ENCODE measurements at places on chromosomes 6 and 20.
A peak's percentile ranks its signal among the peaks of the same experiment; 100 is the strongest.

GRCh38 chr6:117463762-117464665 lies 18.5 kb upstream of the DCBLD1 start:
- H3K27me3 ChIP-seq, result peaks cover 52% of the 10 kb centered on the region
- H3K4me3 ChIP-seq, result no peak overlapping the region
- no peaks in the 10 kb centered on the region for H3K4me1 ChIP-seq
- no peak overlapping the region for H3K27ac ChIP-seq
- no peaks in the 10 kb centered on the region for H3K36me3 ChIP-seq

GRCh38 chr20:3797226-3797545 lies 1.1 kb downstream of the CDC25B start:
- H3K4me1 ChIP-seq, result peaks cover 44% of the 10 kb centered on the region
- H3K4me3 ChIP-seq, result peak overlapping the region; percentile 92
- no peak for DNase-seq
- H3K27ac ChIP-seq, result peak overlapping the region; percentile 91
- H3K36me3 ChIP-seq, result peaks cover 2% of the 10 kb centered on the region
- no peaks in the 10 kb centered on the region for H3K27me3 ChIP-seq

DNA sequence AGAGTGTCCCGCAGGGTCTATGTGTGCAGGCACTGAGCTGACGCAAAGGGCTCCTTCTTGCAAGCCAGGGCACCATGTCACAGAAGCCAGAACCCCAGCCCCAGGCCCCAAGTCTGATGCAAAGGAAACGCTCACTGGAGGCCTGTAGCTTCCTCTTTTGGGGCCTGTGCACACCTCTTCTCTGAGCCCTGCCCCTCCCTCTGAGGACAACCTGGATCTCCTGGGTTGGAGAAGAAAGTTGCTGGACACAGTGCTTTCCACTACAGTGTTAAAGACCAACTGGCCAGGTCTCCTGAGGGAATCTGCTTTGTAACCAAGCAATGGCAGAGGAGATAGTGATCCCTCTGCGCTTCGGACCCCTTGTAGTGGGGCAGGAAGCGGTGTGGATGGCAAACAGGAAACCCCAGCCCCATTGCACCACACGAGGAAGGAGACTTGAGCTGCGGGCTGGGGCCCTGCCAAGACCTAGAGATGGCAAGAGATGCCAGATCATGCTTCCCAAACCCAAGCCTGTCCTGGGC lies 90.0 kb downstream of the PRND start:
- H3K27ac ChIP-seq, result peak overlapping the region; percentile 100
- peak; percentile 80 for DNase-seq
- H3K4me1 ChIP-seq, result peaks cover 79% of the 10 kb centered on the region

DNA sequence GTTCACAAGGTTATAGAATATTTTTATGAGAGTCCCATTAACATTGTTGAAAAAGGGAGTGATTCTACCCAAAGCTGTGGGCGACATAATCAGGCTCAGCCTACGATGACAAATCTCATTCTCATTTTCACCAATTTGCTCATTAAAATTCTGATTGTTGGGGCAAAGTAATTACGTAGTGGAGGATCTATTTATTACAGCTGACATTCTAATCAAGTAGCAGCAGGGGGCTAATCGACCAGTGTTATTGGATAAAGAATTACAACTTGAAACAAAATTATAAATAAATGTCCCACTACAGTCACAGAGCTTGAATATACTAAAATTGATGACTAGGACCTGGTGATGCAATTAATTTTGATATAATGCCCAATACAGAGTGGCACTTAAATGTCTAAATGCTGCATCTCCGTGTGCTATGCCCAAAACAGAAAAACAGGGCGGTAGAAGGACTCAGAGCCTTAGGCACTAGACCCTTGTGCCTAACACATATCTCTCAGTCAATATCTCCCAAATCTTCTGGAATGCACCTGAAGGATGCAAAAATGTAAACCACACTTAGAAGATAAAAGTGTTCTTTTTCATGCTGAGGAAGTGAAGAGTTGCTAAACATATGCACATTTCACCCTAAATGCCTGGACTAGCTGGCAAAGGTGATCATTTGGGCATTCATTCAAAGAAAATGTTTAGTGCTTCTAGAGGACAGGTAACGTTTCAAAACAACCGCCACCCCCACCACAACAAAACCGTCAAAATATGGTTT lies 88.3 kb downstream of the CD24 start:
- peaks cover 4% of the 10 kb centered on the region for H3K4me1 ChIP-seq
- H3K36me3 ChIP-seq, result peaks cover 4% of the 10 kb centered on the region
- DNase-seq, result no peak
- H3K27me3 ChIP-seq, result no peaks in the 10 kb centered on the region
- H3K4me3 ChIP-seq, result no peak overlapping the region
- no peak overlapping the region for H3K27ac ChIP-seq

- DNase-seq, result no peak
- no peaks in the 10 kb centered on the region for H3K36me3 ChIP-seq
- H3K27me3 ChIP-seq, result no peaks in the 10 kb centered on the region
- peaks cover 38% of the 10 kb centered on the region for H3K4me1 ChIP-seq
- H3K27ac ChIP-seq, result no peak overlapping the region
Measured at GRCh38 chr20:19935842-19936241, 81.3 kb upstream of the NAA20 start.

DNA sequence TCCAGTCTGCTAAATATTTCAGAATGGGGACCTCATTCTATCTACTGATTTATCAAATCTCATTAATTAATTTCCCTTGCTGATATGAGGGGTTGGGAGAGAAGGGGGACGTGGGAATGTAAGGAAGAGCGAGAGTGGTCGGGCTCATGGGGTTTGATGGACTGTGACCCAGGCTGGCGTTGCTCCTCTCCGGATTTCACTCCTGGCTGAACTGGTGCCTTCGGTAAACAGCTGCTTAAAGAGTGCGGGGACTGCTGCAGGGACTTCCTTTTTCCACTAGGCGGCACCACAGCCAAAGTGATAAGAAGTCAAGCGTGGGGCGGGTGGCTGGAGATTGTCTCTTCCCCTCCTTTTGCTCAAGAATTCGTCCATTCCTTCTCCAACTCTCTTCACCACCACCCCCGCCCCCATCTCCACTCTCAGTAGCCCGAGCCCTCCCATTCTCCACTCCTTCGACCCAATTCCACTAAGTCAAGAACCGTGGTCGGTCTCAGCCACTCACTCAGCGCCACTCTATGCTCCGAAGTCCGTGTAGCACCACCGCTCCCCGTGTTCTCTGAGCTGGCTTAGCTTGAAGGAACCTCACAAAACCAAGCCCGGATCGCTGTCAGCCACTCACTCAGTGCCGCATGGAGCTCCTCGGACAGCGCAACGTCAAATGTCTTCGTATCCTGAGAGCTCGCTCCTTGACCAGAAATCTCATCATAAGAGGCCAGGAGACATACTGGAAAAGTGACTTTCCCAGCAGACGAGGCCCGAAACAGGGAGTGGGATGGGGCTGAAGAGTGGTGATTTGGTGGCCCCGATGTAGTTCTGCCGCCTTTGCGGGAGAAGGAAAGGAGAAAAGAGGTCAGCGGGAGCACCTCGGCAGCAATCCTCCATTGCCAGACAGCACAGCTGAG lies 9.7 kb downstream of the TRIM31 start:
- no peaks in the 10 kb centered on the region for H3K36me3 ChIP-seq
- DNase-seq, result peak; percentile 77
- H3K27me3 ChIP-seq, result peaks cover 75% of the 10 kb centered on the region
- peak overlapping the region; percentile 72 for H3K27ac ChIP-seq

- no peaks in the 10 kb centered on the region for H3K36me3 ChIP-seq
- no peaks in the 10 kb centered on the region for H3K27me3 ChIP-seq
Measured at GRCh38 chr6:25713824-25714223, 40.7 kb upstream of the SLC17A4 start.

GRCh38 chr6:5737460-5737859 lies 269.3 kb downstream of the NRN1 start:
- H3K27me3 ChIP-seq, result no peaks in the 10 kb centered on the region
- H3K36me3 ChIP-seq, result peaks cover 14% of the 10 kb centered on the region
- no peak for DNase-seq
- peaks cover 5% of the 10 kb centered on the region for H3K4me1 ChIP-seq

GRCh38 chr6:13431059-13431656 lies 56.2 kb downstream of the GFOD1 start:
- H3K27ac ChIP-seq, result peak overlapping the region; percentile 19
- no peaks in the 10 kb centered on the region for H3K36me3 ChIP-seq
- no peak overlapping the region for H3K4me3 ChIP-seq
- no peaks in the 10 kb centered on the region for H3K27me3 ChIP-seq
- H3K4me1 ChIP-seq, result peaks cover 76% of the 10 kb centered on the region

DNA sequence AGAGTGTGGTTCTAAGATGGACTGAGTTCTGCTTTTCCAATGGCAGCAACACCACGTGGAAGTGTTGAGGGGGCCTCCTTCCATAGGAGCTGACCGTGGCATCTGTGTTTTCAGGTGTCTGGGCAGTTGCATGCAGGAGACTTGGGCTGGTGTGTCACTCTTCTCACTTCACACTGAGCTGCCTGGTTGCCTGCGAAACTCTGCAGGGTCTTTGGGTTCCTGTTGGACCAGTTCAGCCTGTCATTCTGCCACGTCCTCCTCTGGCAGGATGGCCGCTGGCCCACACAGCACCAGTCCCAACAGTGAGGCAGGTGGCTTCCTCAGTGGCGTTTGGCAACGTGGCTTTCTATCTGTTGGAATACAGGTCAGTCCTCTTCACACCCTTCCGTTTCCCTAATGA lies 16.1 kb upstream of the UNC93A start:
- DNase-seq, result no peak
- H3K36me3 ChIP-seq, result no peaks in the 10 kb centered on the region
- H3K4me3 ChIP-seq, result no peak overlapping the region
- H3K4me1 ChIP-seq, result peaks cover 4% of the 10 kb centered on the region

- H3K4me3 ChIP-seq, result peak overlapping the region; percentile 85
- peaks cover 50% of the 10 kb centered on the region for H3K27me3 ChIP-seq
- peaks cover 5% of the 10 kb centered on the region for H3K36me3 ChIP-seq
- H3K27ac ChIP-seq, result no peak overlapping the region
- peak; percentile 29 for DNase-seq
Measured at GRCh38 chr6:27332692-27333641, 20.9 kb upstream of the POM121L2 start.

- no peak overlapping the region for H3K4me3 ChIP-seq
- no peaks in the 10 kb centered on the region for H3K36me3 ChIP-seq
- H3K27ac ChIP-seq, result no peak overlapping the region
- DNase-seq, result no peak
- no peaks in the 10 kb centered on the region for H3K4me1 ChIP-seq
Measured at GRCh38 chr6:148313488-148313887, 29.1 kb upstream of the SASH1 start.

DNA sequence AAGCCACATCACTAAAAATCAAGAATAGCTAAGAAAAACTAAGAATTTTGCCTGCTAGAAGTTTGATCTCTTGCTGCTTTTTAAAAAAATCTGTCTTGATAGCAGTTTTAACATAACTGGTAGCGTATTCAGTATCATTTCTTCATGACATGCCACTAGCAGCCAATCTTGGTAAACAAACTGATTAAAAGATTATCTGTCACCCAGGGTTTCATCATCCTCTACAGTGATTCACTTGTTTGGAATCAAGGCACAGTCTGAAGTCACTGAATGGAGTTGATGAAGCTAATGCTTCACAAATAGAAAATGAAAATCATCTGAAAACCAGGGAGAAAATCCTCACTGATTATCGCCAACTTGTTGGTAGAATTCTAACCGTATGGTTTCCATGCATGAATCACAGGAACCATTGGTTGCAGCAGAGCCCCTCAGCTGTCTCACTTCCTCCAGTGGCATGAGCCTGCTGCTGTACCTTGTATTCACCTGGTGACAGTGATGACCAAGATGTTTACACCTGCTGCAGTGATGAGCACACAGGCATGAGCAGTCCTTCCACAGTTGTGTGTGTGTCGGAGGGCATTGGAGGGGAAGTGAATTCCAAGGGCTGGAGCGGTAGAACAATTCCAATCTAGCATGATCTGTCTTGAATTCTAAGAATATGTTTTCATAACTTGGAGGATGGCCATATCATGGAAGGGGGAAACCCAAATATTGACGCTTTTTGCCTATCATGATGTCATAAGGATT lies 275.0 kb downstream of the KHDC1L start:
- no peaks in the 10 kb centered on the region for H3K36me3 ChIP-seq
- DNase-seq, result no peak
- peaks cover 8% of the 10 kb centered on the region for H3K4me1 ChIP-seq
- H3K4me3 ChIP-seq, result no peak overlapping the region
- H3K27ac ChIP-seq, result no peak overlapping the region

GRCh38 chr6:169868458-169868857 lies 117.0 kb downstream of the ERMARD start:
- H3K27ac ChIP-seq, result peak overlapping the region; percentile 97
- H3K27me3 ChIP-seq, result no peaks in the 10 kb centered on the region
- peak; percentile 61 for DNase-seq
- H3K4me3 ChIP-seq, result peak overlapping the region; percentile 73

GRCh38 chr6:16108921-16109658 lies 19.8 kb upstream of the MYLIP start:
- DNase-seq, result no peak
- H3K36me3 ChIP-seq, result no peaks in the 10 kb centered on the region

- H3K36me3 ChIP-seq, result no peaks in the 10 kb centered on the region
- no peaks in the 10 kb centered on the region for H3K4me1 ChIP-seq
- no peak overlapping the region for H3K27ac ChIP-seq
- H3K27me3 ChIP-seq, result peaks cover 23% of the 10 kb centered on the region
- no peak for DNase-seq
- H3K4me3 ChIP-seq, result no peak overlapping the region
Measured at GRCh38 chr6:90708206-90708737, 121.4 kb upstream of the MAP3K7 start.

DNA sequence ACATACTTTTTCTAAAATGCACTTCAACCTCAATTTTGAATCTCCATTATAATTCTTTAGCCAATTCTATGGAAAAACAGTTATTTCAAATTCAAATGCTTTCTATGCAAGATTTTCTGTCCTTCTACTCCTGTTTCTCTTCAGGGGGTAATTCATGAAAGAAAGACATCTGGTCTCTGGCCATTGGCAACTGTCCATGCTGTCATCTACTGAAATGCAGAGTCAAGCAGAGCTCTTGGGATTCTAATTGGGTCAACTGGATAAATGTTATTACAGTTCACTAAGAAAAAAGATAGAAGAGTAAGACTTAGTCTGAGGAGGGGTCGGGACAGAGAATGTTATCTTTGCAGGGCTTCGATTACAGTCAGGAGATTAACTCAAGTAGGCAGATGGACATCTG lies 22.0 kb upstream of the BMP5 start:
- no peak overlapping the region for H3K27ac ChIP-seq
- no peak for DNase-seq

GRCh38 chr6:26270903-26271667 lies 93.9 kb upstream of the BTN3A2 start:
- H3K27ac ChIP-seq, result peak overlapping the region; percentile 49
- H3K4me3 ChIP-seq, result no peak overlapping the region
- H3K4me1 ChIP-seq, result peaks cover 24% of the 10 kb centered on the region

DNA sequence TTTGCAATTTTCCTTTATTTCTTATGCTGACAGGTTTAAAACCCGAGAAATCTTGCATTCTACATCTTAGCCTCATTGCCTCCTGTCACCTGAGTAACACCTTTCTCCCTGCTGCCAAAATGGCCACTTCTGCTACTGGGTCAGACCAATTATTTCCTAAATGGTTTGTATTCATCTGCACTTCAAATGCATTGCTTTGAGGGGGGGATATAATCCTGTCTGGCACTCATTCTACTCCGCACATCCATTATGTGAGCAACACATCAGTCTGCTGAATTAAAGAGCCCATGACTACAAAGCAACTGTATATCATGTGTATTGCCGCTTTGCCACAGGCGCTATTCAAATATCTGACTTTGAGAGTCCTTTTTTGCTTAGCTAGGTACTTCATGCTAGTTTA lies 141.6 kb upstream of the TSHZ2 start:
- peaks cover 12% of the 10 kb centered on the region for H3K27me3 ChIP-seq
- H3K4me3 ChIP-seq, result no peak overlapping the region
- no peak overlapping the region for H3K27ac ChIP-seq
- no peaks in the 10 kb centered on the region for H3K4me1 ChIP-seq
- H3K36me3 ChIP-seq, result no peaks in the 10 kb centered on the region

All from naive B cell (primary cell).